Muscle of leg (tissue), 16 donors: ENCODE measurements at places on chromosomes 2 and 18. TPM values are rescaled to one million over a fixed set of nuclear protein-coding genes. Genes with fewer than 3 reads are reported as not detected.

DNA sequence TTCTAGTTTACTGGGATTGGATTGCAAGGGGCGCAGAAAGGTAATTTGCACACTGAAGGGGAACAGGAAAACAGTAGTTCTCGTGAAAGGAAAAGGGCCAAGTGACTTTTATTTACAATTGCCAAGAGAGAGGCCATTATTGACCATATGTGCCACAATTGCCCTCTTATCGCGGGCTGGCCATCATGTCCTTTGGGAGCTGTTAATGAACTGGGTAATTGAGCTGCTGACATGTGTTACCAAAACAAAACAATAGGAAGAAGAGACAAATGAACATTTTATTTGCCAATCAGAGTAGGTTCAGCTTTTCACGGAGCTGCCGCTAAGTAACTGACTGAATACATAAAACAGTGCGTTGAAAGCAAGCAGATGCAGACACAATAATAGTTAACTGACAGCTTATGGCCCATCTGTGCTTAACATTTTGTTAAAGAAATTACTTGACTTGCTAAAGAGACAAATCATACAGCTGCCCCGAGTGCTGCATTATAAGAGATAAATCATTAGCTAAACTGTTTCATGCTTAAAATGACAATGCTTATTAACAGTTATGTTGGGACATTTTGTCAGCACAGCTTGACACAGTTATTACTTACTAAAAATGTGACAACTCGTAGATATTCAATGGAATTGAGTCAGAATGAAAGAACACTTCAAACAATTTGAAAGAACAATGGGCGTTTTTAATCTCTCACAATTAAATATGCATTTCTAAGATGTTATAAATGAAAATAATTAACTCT is 57.5 kb downstream of the PAX3 start:
- no peak for DNase-seq

DNA sequence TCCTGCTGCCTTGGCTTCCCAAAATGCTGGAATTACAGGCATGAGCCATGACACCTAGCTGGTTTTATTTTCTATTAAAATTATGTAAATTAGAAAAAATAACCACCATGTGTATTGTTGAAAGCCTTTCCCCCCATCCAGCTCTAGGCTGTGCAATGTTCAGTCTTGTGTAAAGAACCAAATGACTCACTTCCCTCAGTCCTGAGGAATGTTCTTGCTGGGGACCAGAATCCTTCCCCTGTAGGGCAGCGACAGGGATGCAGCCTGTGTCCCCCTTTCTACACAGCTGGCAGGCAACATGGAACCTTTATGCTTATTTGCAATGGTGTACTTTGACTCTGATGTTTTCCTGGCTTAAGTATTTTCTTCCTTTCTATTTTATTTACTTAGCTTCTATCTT is 29.4 kb downstream of the AOX1 start:
- DNase-seq, result no peak

DNA sequence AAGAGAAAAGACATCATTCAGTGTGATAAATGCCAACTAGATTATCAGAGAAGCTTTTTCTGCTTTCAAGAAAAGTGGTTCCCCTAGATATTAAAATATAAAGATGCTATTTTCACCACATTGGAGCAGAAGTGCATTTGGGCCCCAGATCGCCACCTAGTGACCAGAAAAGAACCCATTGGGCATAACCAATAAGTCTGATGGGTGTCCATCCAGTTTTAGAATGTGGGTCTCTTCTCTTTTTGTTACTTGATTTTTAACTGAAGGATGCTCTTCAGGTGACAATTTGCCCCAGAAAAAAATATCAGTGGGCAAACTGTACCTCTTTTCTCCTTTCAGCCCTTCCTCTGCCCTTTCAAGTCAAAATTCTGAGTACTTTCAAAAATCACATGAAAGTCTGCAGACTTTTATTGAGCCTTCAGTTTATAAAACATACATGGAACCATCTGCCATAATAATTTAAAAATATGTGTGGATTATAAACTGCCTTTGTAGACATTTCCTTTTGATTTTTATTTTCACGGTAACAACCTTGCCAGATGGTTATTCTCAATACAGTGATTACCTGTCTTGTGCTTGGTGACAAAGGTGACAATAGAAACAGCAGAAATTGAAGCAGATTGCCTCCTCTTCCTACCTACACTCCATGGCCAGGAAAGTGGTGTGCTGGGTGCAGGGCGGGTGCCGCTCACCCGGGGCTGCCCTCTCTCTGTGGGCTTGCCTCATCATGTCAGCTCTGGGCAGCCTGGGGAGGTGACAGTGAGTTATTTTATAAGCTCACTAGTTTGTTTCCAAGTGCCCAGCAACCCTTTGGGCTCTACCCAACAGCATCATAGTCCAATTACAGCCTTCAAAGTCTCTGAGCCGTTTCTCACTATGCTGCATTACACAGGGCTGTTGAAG is 124.5 kb downstream of the DCDC2C start:
- DNase-seq, result no peak

DNA sequence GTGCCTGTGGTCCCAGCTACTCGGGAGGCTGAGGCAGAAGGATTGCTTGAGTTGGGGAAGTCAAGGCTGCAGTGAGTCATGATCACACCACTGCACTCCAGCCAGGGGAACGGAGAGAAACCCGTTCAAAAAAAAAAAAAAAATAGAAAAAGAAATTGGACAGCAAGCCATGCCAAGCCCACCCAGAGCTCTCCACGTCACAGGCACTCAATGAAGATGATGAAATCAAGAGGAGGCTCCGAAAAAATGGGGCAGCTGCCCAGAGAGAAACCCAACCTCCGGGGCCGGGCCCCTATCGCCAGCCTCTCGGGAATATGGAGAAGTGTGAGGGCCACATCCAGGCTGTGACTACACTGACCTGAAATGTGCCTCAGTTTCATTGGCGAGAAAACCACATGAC is 40.0 kb downstream of the BIN1 start:
- DNase-seq, result peak; percentile 80

DNA sequence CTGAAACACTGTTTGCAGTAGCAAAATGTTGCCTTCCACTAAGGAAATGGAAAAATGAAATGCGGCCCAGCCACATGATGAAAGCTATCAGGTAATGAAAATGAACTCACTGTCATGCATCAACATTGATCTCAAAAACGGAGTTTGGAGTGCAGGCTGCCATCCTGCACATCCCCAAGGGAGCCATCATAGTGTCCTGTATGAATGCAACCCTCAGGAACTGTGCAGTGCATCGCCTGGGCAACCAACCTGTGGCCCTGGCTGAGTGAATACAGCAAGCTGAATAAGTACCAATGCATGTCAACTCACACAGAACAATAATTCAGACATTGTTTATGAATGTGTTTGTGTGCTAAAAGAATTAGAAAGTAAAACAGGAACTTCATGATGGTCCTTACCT is 23.1 kb upstream of the TXNDC2 start:
- no peak for DNase-seq

GRCh38 chr2:36818542-36818941 is 122.0 kb downstream of the VIT start:
- no peak for DNase-seq

DNA sequence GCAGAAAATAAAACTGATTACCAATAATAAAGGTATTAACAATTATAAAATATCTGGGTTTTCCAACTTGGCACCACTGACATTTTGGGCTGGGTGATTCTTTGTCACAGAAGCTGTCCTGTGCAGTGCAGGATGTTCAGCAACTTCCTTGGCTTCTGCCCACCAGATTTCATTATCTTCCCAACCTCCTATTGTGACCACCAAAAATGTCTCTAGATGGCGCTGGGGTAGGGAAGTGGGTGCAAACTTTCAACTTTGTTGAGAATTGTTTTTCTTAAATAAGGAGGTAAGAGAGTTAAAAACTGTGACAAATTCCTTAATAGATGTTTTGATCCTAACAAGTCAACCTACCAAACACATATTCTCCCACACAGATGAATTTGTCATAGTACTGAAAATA is 90.1 kb downstream of the GAREM1 start:
- no peak for DNase-seq

GRCh38 chr2:220277445-220277975 is 650.1 kb downstream of the SLC4A3 start:
- peak; percentile 96 for DNase-seq

DNA sequence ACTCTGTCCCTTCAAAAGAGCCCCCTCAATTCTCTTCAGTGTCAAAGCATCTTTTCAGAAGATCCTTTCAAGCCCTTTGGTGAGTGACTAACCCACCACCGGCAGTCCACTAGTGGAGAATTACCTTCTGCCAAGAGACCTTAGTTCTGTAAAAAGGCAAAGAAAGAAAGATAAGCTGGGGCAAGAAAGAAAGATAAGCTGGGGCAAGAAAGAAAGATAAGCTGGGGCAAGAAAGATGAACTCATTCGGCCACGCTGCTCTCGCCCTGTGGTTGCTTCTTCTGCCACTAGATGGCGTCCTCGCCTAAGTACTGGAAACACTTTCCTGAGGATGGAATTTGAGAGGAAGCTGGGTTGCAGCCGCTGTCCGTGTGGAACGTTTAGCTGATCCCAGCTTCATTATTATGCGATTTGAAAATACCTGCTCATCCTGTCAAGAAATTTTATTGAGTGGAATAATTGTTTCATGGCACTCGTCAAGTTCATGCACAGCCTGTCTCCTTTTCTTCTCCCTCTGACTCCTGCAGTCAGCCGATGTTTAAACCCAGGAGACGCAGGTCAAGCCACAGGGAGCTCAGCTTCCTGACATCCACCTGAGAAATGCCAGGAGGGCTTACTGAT is 17.3 kb upstream of the ANXA4 start:
- DNase-seq, result peak; percentile 89

- peak; percentile 22 for DNase-seq
Measured at GRCh38 chr2:208315081-208315788, 49.2 kb downstream of the PIKFYVE start.

GRCh38 chr2:16076911-16077310 is 136.6 kb downstream of the MYCN start:
- DNase-seq, result no peak

GRCh38 chr2:86400321-86400720 is 40.9 kb upstream of the KDM3A start:
- DNase-seq, result no peak

DNA sequence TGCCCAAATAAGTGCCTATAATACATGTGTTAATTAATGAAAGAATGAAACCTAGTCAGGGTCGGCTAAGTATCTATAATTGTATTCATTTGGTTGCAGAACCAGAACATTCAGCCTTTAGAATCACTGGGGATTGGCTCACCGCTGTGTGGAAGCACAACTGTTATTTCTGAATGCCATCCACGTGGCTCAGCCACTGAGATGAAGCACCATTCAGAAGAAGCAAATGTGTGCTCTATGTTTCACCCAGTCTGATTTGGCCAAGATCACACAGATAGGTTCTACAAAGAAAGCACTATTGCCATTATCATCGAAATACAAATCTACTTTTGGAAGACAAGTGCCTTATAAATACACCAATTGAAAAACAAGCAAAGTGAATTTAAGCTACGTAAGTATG is 30.6 kb upstream of the SPOPL start:
- no peak for DNase-seq

- DNase-seq, result no peak
Measured at GRCh38 chr2:215635071-215635787, 199.4 kb upstream of the FN1 start.

DNA sequence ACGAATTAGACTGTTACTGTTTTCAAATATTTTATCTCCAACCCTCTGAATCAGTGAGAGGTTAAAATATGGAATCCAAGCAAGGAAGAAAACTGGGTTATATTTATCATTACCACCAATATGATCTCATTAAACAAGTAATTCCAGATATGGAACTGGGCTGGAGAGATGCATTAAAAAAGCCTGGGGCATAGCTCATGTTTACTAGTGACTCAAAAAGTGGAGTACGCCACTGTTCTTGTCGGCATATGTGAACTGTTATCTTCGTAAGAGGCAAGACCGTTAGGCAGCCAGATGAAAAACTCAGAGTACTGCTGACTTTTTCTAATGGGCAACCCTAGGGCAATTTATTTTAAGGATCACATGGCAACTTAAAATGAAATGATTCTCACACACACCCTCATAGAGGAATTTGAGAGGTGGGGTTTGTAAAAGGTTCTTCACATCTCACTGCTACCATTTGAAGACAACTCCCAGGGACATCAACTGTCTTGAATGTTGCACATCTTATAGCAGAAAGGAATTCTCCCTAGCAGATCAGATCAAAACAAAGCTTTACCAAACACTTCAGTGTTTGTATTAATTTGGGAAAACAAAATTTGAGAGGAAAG is 105.2 kb upstream of the TFCP2L1 start:
- DNase-seq, result no peak

- DNase-seq, result no peak
Measured at GRCh38 chr2:231245249-231246094, 47.0 kb downstream of the ARMC9 start.

DNA sequence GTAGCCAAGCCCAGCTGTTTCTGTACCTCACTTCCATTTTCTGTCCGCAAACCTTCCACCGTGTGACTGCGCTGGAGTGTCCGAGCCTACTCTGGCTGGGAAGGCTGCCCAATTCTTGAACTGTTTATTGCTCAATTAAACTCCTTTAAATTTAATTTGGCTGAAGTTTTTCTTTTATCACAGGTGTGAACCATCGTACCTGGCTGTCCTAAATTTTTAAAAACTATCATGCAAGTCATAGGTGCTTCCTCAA is 6.2 kb upstream of the RNU2-63P start:
- DNase-seq, result no peak

- DNase-seq, result no peak
Measured at GRCh38 chr2:142142595-142142994, 11.8 kb upstream of the LRP1B start.

DNA sequence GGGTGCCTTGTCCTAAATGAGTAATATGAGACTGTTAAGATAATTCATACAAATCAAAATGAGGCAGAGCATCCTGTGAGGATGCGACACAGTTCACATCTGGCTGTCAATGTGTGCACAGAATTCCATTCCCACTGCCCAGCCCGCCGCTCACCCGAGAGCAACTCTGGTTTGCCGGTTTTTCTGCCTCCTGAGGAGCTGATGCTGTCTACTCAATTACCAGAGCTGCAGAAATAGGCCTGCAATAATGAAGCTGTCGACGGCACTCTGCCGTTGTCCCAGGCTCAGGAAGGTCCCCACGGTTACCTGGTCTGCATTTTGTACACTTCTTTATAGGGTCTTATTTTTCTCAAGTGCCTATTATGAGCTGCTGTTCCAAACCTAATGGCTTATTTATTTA is 55.7 kb upstream of the LYPD1 start:
- no peak for DNase-seq

The TRABD2A gene
- total RNA-seq, result 0.22 TPM

The GPR75 gene
- 0.75 TPM for total RNA-seq

The SERPINB4 gene
- total RNA-seq, result not detected

The CD8A gene
- total RNA-seq, result 0.09 TPM

The SRD5A2 gene
- total RNA-seq, result under 0.01 TPM

The GULP1 gene
- 32.8 TPM for total RNA-seq

The ZNF804A gene
- 0.09 TPM for total RNA-seq

The COL5A2 gene
- 787 TPM for total RNA-seq

The TDRD15 gene
- total RNA-seq, result not detected

The FAM161A gene
- total RNA-seq, result 5.3 TPM

The KIAA2012 gene
- 0.31 TPM for total RNA-seq

The CPO gene
- 0.13 TPM for total RNA-seq
